ENCODE measurements at places on chromosomes 16 and 17.

GRCh38 chr17:74754832-74755231 lies 6.4 kb downstream of the NHERF1 start:
- no peak for DNase-seq

GRCh38 chr16:79811541-79811940 lies 211.0 kb upstream of the MAF start:
- no peak for DNase-seq

- no peak for DNase-seq
Measured at GRCh38 chr16:1042866-1043265, 29.7 kb upstream of the SSTR5 start.

GRCh38 chr17:39775031-39775430 lies 37.3 kb downstream of the GRB7 start:
- DNase-seq = no peak

- DNase-seq = no peak
Measured at GRCh38 chr17:71467719-71468118, 653.1 kb upstream of the SOX9 start.

GRCh38 chr16:83351846-83352245 lies 455.9 kb upstream of the HSBP1 start:
- DNase-seq = no peak

DNA sequence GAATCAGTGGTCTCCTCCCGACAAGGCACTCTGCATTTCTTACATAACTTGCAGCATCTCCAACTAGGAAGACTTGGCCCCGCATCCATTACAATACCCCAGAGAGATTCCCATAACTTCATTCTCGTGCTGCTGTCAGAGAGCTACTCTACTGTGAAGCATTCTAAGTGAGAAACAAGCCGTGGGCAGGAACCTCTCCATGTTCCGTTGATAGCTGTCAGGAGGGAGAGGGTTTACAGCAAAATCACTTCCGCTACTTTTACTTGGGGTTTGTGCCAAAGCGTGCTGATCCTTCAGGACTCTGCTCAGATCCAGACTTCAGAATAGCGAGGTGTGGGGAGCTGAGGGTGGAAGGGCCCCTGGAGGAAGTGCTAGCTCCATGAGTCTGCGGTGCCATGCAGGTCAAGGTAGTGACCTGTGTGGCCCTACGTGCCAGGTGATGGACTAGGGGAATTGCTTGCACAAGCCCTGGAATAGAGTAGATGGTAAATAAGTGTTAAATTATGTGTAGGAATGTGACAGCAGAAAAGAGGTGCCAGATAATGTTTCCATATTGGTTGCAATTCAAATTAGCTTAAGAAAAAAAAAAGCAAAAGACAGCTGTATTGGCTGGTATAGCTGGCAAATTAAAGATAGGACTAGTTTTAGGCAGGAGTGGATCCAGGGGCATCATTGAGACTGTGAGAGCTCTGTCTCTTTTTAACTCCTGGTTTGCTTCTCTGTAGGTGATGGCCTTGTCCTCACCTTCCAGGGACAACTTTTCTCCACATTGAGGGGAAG lies 358.5 kb upstream of the ERCC4 start:
- DNase-seq = no peak

DNA sequence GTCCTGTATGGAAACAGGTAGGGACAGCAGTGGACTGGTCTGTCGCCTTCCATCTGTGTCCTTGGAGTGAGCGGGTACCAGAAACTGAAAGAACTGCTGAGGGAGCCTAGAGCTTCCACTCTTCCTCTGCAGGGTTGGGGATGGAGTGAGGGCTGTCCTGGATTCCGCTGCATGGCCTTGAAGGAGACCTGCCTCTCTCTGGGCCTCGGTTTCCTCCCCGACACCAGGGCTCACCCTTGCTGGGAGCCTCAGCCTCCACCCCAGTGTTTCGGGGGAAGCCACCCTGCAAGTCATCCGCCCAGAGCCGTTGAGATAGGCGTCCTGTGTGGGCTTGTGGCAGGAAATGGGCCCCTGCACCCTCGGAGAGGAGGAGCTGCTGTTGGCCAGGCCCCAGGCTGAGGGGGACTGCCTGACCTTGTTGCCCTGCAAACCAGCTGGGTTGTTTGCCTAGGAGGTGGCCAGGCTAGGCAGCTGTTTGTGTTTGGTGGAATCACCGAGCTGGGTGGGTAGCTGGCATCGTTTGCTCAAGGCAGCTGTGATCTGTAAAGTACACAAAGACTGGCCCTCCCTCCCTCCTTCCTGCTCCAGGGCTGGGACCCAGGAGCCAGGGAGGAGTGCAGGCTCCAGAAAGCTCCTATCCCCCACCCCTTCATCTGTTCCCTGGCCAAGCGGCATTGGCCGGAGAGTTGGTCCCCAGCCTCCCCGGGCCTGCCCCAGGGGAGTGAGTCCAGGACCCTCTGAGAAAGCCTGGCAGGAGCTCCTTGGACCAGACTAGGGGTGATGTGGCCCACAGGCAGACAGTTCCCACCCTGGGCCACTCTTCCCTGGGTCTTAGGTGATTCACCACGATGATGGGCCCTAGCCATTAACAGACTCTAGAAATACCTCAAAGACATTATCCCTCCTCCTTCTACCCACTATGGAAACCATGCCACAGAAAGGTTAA lies 1.3 kb downstream of the RAB37 start:
- DNase-seq = peak; percentile 59

- no peak for DNase-seq
Measured at GRCh38 chr16:13298666-13299065, 397.3 kb downstream of the SHISA9 start.

- no peak for DNase-seq
Measured at GRCh38 chr17:13477180-13477611, 124.5 kb downstream of the HS3ST3A1 start.

DNA sequence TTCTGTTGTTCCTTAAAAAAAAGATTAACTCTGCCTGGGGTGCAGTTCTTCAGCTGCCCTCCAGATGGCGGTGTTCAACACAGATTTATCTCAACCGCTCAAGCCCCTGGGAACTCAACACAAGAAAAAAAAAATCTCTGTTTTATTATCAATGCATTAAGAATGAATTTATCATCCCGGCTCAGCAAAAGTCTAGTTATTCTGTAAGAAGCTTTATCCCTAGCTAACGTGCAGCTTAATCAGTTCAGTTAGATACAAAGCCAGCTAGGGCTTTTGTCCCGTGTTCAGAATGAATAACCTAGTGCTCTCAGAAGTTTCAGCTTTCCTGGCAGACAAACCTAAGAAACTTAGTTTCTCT lies 475.9 kb upstream of the CCL2 start:
- no peak for DNase-seq

DNA sequence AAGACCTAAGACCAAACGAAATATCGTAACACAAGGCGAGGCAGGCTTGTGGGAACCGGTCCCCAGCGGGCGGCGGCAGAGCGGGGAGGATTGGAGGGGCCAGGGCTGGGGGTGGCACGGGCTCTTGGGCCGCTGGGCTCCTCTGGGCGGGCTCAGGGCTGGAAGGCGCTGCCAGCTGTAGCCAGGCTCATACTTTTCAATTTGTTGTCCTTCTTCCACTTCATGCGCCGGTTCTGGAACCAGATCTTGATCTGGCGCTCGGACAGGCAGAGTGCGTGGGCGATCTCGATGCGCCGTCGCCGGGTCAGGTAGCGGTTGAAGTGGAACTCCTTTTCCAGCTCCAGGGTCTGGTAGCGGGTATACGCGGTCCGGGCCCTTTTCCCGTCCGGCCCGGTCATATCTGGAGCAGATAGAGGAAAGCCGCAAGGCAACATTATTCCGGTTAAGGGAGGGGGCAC lies 1.5 kb downstream of the HOXB5 start:
- no peak for DNase-seq

DNA sequence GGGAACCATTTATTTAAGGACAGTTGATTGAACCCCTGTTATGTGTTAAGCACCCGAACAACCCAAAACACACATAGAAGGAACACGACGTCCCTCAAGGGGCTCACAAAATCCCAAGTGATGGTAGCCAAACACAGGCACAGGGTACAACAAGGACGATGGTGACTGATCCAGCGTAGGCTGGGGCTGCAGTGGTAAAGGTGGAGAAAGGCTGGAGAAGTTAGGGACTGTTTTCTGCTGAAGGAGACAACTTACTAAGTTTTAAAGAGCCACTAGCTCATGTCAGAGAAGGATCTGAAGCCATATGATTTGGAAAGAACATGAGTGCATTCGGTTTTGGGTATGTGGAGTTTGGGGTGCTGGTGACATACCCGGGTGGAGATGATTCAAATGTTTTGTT lies 229.6 kb upstream of the TNRC6C start:
- DNase-seq = no peak

- DNase-seq = no peak
Measured at GRCh38 chr16:89257757-89258465, 40.4 kb downstream of the ZNF778 start.

Data from activated T-helper 1 cell treated with anti-CD3 and anti-CD28 coated beads, Interleukin-2, amount 50 U/mL, for 16 hours (primary cell).